ENCODE measurements at places on chromosomes 2 and 18.

GRCh38 chr2:167925758-167926157, 321.6 kb downstream of the STK39 start:
- no peak for DNase-seq

- DNase-seq, result no peak
These were observed 526 bp downstream of the PRKRA start for GRCh38 chr2:178450524-178450773.

DNA sequence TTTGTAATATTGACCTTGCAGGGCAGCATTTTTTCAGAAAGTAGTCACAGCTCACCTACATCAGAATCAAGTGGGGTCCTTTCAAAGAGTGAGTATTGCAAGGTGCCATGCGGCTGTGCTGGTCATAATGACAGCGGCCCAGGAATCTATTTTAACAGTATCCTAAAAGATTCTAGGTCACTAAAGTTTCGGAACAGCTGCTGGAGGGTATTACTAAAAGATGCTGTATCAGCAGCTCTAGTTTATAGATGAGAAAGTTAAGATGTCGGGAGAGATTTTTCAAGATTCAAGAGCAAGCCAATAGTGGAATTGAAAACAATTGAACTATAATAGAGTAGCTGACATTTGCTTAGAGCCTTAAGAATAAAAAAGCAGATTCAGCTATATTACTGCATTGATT, 336.0 kb downstream of the SLC8A1 start:
- DNase-seq, result no peak

GRCh38 chr2:132754392-132754791, 84.4 kb upstream of the LYPD1 start:
- DNase-seq, result no peak

DNA sequence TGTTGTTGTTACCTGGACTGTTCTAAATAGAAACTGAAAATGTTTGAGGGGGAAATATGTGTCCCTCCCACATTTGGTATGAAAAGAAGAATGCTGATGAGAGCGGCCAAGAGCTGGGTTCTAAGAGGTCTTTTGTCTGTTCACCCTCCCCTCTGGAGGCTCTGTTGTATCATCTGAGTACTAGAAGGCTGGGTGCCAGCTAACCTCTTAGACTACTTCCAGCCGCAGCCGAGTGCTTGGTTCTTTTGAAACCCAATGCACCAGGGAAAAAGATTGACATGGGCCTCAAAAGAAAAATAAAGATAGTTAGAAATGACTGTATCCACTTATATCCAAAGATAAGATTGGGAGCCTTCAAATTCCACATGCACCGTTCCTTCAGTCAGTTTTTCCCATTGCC, 255.9 kb downstream of the TXNL1 start:
- no peak for DNase-seq

- DNase-seq, result no peak
These were observed 21.8 kb downstream of the MTCL1 start for GRCh38 chr18:8726963-8727705.

DNA sequence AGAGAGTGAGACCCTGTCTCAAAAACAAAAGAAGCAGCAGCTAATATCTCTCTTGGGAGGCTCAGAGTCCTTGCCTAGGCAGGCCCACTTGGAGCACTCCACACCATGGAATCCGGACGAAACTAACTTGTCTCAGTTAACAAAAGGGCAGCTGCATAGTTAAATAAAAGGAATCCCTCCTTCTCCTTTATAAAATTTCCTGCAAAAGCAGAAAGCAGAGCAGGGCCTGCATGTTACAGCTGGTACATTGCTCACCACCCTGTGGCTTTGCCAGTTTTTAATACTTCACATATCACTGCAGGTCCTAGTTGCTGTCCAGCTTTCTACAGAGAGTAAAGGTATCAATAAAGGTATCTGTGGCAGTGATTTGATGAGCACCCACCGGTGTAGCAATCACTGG, 93.6 kb downstream of the ASAP2 start:
- no peak for DNase-seq

GRCh38 chr18:12038639-12039539, 54.8 kb upstream of the ANKRD62 start:
- DNase-seq, result peak; percentile 26

- peak; percentile 7 for DNase-seq
These were observed 104.2 kb downstream of the SH3BP4 start for GRCh38 chr2:235055891-235056516.

Data from CMK (cell line).